ENCODE measurements at places on chromosomes 3 and 15.

DNA sequence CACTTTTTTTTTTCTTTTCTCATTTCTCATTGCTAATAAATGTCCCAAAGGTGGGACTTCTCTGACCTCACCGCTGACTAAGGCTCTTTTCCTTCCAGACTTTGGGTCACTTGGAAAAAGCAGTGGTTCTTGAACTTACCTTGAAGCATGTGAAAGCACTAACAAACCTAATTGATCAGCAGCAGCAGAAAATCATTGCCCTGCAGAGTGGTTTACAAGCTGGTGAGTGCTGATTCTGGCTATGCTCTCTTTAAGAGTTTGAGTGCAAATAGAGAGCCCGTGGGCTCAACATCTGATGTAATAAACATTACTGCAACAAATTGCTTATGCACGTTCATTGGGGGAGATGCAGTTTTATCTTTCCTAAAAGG, 2.0 kb downstream of the BHLHE40 start:
- DNase-seq, result peak; percentile 74

- no peak for DNase-seq
These were observed 206.6 kb downstream of the GBE1 start for GRCh38 chr3:81554801-81555200.

- no peak for DNase-seq
These were observed 124.2 kb downstream of the SHQ1 start for GRCh38 chr3:72724070-72724469.

GRCh38 chr3:15097891-15098290, 1.1 kb downstream of the RBSN start:
- DNase-seq, result peak; percentile 55

DNA sequence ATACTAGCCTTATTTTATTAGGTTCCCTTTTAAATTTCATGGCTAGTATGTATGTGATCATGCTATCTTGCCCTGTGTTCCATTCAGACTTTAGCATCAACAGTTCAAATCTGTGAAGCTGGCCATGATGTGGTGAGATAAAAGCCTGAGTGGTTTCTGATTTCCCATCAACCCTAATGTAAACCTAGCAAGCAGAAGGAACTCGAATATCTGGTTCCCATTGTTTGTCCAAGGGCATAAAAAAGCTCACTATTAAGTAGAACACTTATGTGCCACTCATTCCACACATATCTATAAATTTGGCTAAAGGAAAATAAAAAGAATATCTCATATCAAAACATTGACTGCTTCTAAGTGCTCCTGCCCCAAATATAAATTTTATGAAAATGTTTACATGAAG, 311.7 kb downstream of the CADM2 start:
- DNase-seq, result no peak

- no peak for DNase-seq
These were observed 23.6 kb downstream of the VGLL4 start for GRCh38 chr3:11619946-11620652.
